Activated CD4-positive, CD25-positive, alpha-beta regulatory T cell (primary cell): ENCODE measurements at places on chromosomes 13 and 19.

DNA sequence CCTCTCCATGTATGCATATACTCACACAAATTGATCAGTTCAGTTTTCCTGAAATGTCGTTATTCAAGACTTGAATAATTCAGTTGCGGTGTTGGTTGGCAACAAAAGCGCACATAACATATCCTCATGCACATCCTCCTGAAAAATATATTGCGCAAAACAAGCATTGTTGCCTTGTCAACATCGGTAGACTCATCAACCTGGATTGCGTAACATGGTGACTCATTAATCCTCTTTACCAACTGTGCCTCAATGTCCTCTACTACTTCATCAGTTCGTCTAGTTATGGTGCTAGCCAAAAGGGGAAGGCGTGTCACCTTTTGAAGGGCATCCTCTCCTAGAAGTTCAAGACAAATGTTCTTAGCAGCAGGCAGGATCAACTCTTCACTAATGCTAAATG, 357.7 kb downstream of the LMO7 start:
- DNase-seq = no peak

GRCh38 chr13:34371645-34372395, 553.9 kb downstream of the RFC3 start:
- no peak for DNase-seq

DNA sequence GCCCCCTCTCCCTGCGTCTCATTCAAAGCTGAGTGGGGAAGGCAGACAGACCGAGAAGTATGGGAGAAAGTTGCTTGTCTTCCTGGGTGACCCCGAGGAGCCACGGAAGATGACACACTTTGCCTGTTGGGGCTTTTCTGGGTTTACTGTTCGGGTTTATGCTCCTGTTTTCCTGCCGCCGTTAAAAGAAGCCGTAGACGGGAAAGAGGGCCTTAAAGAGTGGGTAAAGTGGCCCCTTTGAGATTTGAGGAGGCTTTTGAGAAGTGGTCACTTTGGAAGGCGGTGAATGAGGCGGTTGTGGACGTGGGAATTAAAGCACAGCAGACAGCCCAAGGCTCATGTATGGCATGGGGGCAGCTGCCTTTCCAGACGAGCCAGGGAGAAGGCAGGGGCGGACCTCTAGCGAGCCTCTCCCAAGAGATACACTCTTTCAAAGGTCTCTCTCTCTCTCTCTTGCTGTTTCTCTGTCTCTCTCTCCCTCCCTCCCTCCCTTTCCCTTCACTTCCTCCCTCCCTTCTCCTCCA, 493 bp upstream of the LHFPL6 start:
- no peak for DNase-seq

DNA sequence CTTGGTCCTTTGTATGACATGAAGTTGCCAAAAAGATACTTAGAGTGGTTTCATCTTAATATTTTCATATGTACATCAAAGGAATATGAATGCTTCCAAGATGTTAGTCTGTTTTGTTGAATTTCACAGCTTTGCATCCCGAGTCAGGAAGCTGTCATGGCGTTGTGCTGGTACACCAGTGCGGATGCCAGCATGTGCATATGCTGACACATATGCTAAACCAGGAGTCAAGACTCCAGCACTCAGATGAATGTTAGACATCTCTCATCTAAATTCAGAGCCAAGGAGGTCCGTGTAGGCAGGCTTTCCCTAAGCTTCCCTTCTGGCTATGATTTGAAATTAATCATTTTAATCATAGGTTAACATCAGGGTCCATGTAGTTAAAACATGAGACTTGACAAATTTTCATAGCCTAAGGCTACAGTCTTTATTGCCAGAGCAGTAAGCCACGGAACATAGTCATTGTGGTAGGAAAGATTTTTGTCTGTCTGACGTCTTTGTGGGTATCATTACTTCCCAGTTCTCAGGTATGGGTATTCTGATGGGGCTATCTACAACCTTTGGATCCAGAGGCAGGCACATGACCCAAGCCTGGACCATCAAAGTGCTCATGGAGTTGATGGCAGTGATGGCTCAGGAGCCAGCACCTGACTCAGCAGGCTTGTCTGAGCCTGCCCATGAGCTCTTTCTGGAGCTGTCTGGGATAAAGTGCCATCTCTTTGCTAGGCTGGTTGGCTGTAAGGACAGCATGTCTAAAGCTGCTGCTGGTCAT, 246.1 kb downstream of the KCNRG start:
- DNase-seq = no peak

DNA sequence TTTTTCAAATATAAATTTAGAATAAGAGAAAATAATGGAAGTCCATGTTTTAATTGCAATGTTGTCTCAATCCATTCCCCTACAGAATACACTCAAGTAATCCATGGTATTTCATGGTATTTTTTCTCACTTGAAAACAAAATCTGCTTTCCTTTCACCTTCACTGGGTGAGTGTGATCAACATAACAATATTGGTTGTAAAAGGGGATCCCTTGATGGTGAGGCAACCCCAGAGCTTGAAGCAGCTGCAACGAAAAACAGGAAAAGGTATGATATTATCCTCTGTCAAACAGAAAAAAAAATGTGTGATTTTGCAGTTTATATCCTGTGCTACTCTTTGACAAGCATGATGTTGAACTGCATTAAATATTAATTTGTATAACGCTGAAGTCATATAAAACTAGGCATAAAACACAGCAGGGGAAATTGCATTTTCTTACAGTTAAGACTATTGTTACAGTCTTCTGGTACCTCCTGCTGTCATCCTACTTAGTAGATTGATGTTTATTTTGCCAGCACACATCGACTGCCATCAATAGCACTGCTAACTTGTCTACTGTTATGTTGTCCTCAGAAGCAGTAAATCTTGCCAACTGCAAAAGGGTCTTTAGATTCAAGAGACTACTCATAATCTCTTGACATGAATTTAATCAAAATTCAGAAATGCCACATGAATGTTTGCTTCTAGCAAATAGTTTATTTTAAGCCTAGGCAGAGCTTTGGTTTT, 373.1 kb upstream of the MIR17HG start:
- no peak for DNase-seq

- DNase-seq = no peak
These were observed 25.0 kb upstream of the TNFSF11 start for GRCh38 chr13:42548731-42549551.
